Right atrium auricular region (tissue), 2 donors: ENCODE measurements at places on chromosomes 3 and 15.

GRCh38 chr15:93246266-93247242, 157.5 kb upstream of the RGMA start:
- no peak for DNase-seq

GRCh38 chr3:170542704-170543103, 43.2 kb downstream of the SLC7A14 start:
- DNase-seq, result no peak

DNA sequence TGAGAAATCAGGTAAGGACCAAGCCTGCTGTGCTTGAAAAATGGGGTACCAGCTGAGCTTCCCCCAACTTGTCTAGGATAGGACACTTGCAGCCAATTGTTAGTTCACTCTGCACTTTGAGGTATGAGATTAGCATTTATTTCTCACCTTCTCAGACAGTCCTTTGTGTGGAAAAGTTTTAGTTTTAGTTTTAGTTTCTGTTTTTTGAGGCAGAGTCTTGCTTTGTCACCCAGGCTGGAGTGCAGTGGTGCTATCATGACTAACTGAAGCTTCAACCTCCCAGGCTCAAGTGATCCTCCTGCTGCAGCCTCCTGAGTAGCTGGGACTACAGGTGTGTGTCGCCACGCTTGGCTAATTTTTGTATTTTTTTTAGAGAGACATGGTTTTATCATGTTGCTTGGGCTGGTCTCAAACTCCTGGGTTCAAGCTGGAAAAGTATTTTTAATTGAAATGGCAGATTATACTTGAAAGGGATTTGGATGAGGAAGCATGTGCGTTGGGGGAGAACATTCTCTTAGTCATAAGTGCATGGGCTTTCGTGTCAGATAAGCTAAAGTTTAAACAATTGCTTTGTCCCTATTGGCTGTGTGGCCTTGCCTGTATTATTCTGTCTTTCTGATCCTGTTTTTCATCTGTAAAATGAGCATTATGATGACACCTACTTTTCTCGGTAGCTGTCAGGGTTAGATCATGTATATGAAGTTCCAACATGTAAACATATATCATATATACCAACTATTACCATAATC, 25.2 kb upstream of the CCK start:
- no peak for DNase-seq

DNA sequence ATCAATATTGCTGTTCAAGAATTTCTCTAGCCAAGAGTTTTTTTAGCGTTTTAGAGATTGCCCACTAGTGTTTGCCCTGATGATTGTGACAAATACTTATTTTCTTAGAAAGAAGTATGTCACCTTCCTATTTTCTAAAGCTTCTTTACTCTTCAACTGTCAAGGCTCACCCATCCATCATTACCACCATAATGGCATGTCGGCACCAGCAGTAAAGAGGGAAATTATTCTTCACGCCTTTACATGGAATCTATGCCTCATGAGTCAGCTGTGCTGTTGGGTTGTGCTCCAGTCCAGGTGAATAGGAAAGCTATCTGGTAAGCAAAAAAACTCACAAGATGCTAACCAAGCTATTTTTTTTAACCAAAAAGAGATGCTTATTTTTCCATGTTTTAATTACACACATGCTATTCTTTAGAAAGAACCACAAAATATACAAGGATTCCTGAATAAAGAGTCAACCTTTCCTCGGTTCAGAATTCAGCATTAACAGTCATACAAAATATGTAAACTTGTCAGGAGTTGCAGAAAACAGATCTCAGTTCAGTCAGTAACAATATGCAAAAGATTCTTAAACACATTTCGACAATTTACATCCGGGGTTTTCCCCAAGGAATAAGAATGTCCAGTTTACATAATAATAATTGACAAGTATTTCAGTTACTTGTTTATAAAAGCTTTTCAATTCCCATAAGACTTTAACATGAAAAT, 128.0 kb downstream of the ATP8B4 start:
- DNase-seq, result no peak

DNA sequence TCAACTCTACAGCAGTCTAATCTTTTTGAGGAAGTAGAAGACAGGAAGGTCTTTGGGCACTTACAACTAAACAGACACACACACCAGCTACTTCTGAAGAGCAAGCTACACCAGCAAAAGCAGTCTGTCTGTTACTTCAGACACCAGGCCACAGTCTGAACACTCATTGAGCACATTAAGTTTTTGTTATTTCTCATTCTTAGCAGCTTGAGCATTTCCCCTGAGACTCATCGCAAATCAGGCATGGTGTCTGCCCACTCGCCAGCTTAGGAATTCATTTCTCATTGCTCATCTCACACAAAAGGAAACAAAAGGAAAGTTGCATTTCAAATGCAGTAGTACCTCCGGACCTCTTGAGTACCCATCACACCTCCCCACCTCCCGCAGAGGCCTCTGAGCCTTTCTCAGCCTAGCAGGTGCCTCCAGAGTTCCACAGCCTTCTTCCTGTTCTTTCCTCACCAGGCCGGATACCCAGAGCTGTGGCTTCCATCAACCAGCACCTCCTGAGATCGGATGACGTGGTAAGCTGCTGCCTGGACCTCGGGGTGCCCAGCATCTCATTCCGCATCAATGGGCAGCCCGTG, 302.0 kb downstream of the RYR3 start:
- DNase-seq, result no peak

- DNase-seq, result no peak
Measured at GRCh38 chr3:18079739-18080138, 337.3 kb upstream of the TBC1D5 start.

DNA sequence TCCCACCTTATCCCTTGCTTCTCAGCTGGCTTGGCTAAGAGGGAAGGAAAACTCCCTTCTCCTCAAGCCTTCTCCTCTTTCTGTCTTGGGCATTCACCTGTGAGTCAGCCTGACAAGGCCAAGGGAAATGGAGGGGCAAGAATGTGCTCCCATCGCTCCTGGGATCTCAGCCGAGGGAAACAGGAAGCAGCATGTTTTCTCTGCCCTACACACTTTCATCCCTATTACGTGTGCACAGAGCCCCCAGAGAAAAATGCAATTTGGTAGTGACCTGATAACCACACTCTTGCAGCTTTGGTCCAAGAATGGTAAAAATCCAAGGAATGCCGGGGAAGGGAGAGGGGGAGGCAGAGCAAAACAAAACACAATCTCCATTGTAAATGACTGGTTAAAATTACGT, 32.9 kb upstream of the MTMR10 start:
- no peak for DNase-seq

DNA sequence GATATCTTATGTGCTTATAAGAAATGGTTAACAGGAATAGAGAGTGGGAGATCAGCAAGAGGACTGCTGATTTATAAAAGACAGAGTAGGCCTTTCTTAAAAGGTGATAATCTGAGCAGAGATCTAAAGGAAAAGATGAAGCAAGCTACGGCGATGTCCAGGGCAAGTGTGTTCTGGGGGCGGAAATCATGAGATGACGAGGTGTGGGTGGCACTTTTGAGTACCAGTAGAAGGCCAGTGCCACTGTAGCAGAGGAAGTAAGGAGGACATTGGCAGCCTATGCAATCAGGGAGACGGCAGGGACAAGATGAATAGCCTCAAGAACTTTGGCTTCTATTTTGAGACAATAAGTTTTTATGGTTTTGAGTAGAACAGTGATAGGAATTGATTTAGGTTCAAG, 492.4 kb downstream of the FHIT start:
- no peak for DNase-seq

- DNase-seq, result no peak
Measured at GRCh38 chr3:38960953-38961622, 90.7 kb downstream of the SCN11A start.

GRCh38 chr3:129593595-129594339, 12.7 kb downstream of the PLXND1 start:
- peak; percentile 71 for DNase-seq

DNA sequence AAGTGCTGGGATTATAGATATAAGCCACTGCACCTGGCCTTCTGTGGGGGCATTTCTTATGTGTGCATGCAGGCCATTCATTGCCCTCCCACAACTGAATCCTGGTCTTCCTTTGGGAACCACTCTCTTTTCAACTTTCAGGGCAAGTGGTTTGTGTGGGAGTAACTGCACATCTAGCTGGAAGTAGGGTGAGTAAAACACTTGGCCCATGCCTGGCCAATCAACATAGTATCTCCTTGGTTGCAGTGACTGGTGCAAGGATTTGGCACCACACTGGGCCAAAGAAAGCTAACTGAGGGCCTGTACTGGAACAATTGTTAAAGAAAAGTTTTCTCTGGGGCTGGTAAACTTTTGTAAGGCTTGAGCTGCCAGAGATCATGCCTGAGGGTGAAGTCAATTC, 189.2 kb upstream of the FEZF2 start:
- DNase-seq, result no peak

DNA sequence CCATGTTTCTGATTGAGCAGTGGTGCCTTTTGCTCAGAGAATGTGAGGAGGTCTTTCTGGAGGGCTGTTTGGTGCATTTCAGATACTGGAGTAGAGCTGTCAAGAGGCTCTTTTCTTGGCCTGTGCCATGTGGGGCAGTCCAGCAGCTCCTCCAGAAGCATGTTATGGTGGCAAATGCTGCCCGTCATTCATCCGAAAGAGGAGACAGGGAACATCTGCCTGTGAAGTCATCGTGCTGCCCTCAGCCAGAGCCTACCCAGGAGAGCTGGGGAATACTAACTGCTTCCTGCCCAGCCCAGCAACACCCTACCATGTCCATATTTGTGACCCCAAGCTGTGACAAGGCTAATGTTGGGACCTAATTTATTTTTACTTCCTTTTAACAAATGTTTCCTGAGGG, 82.2 kb upstream of the SLC6A6 start:
- DNase-seq, result no peak

GRCh38 chr3:120854908-120855526, 53.0 kb upstream of the STXBP5L start:
- no peak for DNase-seq

DNA sequence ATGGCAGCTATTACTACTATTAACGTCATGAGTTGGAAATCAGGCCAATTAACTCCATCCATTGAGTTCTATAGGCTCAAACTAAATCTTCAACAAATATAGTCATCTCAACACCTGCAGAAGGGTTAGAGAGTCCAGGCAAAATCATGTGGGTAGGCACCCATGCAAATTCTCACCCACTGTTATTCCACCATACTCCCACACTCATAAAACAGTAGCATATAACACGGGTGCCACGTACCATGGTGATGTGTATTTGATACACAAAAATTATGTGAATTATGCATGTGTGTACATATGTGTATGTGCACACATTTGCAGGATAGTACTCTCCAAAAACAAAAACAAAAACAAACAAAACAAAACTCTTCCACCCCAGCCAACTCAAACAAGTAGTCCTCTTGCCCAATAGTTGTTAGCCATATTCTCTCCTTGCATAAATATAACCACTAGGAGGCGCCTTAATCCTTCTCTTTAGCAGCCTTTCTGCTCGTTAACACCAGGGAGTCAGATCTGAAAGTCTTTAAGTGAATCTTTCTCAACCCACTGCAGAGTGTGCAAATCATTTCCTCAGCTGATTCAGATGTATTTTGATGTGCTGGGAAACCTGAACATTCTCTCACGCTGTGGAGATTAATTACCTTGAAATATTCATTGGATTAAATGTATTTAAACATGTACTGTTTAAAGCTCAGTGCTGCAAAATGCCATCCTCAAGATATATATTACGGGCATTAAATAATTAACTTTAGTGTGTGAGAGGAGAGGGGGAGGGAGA, 38.0 kb upstream of the COPB2 start:
- no peak for DNase-seq

GRCh38 chr3:52606373-52607085, 70.1 kb downstream of the UQCC5 start:
- DNase-seq, result no peak

GRCh38 chr15:73021139-73021621, 31.1 kb upstream of the NEO1 start:
- no peak for DNase-seq

- DNase-seq, result no peak
Measured at GRCh38 chr15:36814105-36814504, 234.7 kb downstream of the CDIN1 start.

DNA sequence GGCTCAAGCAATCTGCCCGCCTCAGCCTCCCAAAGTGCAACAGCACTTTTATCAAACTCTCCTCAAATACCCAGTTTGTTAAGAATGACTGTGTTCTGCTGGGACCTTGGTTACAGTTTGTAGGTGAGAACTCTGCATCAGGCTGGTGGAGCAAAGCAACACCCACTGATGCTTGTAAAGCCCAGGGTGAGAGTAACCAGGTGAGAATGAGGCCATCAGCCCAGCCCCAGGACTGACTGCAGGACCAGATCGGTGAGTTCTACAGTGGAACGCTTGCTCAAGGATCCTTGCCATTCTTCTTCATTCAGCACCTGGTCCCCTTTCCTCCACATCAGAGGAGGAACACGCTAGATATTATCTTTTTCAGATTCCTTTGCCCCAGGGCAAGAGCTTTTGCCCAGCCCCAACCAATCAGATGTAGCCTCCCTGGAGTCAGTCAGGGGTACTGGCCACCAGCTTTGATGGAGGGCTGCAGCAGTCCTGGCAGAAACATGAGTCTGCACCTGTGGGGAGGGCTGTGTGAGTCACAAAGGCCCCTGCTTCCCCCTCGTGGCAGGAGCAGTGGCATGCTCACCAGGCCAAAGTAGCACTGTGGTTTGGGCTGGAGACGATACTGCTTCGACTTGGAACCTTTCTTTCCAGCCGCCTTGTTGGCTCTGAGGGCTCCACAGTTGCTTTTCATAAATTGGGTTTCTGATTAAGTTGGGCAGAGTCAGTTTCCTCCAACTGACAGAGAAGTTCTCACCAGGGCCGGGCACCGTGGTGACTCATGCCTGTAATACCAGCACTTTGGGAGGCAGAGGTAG, 3.5 kb upstream of the SHISA5 start:
- DNase-seq, result peak; percentile 61

- no peak for DNase-seq
Measured at GRCh38 chr3:185582871-185583270, 3.2 kb upstream of the SENP2 start.

GRCh38 chr3:177979703-177980102, 556.5 kb upstream of the KCNMB2 start:
- no peak for DNase-seq

GRCh38 chr15:28961391-28961790, 75.6 kb downstream of the APBA2 start:
- peak; percentile 46 for DNase-seq

- DNase-seq, result no peak
Measured at GRCh38 chr3:99789011-99789721, 28.5 kb upstream of the CMSS1 start.

GRCh38 chr15:90929246-90930019, 2.9 kb downstream of the HDDC3 start:
- no peak for DNase-seq

GRCh38 chr3:45955017-45955647, 11.9 kb downstream of the CXCR6 start:
- DNase-seq, result no peak

DNA sequence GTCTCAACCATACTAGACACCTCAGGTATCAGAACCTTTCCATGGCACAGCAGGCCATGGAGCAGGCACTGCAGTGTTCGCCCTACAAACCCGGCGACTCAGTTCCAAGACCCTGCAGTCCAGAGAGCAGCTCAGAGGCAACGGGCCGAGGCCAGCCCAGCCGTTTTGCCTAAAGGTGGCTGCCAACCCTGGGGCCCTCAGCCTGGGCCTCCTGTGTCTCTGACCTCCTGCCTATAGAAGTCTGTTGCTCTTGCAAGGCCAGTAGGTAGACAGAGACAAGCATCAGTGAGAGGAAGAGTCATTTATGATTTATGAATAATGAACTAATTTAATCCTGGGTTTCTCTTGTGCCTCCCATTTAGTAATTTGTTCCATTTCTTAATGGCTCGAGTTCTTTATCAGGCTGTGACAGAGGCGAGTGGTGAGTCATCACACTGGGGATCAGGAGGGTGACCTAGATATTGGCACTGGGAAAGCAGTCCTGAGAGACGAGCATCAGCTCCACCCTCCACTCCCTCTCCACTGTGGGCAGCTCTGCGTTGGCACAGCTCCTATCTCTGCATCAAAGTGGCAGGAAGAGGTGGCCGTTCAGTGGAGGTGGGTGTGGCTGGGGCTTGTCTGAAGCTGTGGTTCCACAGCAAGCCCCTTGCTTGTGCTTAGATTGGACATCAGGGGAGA, 79.8 kb downstream of the ABHD5 start:
- DNase-seq, result peak; percentile 92
